ENCODE measurements at places on chromosomes 5 and 9.

GRCh38 chr9:115730396-115730795, 423.2 kb upstream of the PAPPA start:
- no peak for DNase-seq

DNA sequence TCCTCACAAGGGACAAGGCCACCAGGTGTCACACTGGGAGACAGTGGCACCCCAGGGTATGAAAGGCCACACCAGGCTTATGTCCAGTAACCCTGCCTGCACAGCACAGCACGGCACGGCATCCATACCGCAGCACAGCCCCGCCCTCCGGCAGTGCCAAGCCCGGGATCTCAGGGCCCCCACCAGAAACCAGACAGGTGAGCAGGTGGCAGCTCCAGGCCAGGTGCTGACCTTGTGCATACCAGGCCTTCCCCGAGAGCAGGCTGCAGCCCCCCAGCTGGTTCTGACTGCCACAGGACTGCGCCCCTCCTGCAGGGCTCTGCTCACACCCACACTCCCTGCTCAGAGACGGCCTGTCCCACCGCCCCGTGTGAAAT, 56.5 kb downstream of the ADAMTS2 start:
- DNase-seq = no peak

- no peak for DNase-seq
Observed at GRCh38 chr5:3595006-3595961, at the start of gene IRX1. TSS of gene IRX1 (plus strand) at chr5:3595832. CDS start at chr5:3596106, 274 bp downstream.

- no peak for DNase-seq
Observed at GRCh38 chr9:133732639-133733408, 5.3 kb downstream of the SARDH start.

DNA sequence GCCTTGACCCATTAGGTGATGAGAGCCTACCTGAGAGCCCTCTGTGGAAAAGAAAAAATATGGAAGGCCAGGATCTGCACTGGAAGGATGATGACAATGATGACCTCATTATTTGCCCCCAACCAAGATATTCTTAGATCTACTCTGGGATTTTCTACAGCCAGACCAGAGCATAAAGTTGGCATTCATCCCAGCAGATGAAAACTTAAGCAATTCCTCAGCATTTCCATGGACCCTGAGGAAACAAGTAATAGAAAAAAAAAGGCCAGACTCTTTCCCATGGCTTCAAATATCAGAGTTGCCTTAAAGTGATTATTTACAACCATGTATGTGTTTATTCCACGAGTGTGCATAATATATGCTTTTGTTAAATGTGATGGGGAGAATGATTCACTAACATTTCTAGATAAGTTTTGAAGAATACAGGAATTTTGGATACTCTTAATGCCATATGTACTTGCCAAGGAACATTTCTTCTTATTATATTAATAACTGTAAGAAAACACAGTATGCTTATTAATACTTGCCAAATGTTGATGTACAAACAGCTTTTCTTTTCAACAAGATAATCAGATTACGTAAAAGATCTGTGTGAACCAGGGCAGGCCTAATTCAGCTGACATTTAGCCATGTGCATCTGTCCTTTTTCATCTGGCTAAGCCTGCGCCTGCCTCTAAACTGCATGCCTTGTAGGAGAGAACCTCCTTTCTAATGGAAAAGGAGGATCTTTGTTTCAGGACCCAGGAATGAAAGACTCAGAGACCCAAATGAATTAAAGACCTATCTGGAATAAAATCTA, 94.8 kb downstream of the ARRDC3 start:
- no peak for DNase-seq

DNA sequence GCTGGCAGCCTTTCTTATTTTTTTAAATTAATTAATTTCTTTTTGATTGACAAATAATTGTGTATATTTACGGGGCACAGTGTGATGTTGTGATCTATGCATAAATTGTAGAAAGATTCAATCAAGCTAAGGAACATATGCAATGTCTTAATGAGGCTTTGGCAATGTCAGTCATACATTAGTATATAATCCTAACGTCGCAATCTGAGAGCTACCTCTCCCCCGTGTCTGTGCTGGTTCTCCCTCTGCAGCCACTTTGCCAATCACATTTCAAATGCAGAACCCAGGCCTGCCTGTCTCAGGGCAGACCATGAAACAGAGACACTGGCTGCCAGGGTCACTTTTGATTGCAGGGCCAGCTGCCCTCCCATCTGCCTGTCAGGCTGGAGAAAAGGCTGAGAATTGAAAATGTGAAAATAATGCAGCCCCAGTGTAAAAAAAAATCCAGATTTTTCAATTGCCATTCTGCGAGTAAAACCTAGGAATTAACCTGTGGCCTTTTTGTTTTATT, 56.3 kb downstream of the SLC24A2 start:
- DNase-seq = no peak

DNA sequence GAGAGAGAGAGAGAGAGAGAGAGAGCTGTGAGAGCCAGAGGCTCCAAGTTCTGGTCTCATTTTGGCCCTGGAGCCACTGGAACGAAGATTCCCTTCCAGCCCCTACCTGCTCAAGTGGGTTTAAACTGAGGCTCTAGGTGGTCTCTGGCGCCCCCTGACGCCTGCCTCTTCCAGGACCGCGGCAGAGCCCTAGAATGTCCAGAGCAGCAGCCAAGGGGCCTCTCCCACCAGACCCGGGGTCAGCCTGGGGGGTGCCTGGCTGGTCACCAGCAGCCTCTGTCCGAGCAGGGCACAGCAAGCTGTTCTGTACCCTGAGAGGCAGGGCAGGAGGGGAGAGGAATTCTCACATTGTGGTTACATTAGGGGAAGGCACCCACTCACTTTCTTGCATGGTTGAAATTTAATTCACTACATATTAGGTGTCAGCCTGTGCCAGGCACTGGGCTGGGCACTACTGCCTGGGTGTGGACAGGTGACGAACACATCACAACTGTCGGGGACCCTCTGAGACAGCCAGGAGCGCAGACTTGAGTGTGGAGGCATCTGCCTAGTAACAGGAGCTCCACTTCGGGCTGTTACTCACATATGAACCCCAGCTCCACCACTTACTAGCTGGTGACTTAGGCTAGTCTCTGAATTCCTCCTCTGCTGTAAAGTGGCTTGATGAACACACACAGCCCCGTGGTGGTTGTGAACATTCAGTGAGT, 44.5 kb downstream of the AMBP start:
- peak; percentile 45 for DNase-seq

DNA sequence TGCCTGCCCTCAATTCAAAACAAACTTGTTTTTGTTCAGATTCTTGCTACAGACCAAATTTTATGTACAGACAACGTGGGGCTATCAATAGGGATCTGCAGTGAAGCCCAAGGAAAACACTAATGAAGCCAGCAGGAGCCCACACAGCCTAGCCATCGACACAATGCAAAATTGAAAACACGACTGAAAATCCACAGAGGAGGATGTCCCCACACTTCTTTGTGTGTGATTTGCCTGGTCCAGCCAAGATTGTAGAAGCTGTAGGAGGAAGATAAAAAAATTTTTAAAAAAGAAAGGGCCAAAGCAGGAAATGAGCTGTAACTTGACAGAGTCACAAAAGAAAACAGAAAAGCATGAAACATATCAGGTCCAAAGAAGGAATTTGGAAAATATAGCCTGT, 34.8 kb downstream of the HTR4 start:
- DNase-seq = no peak
